Choroid plexus epithelial cell (primary cell): ENCODE measurements at places on chromosomes 11 and 22.

DNA sequence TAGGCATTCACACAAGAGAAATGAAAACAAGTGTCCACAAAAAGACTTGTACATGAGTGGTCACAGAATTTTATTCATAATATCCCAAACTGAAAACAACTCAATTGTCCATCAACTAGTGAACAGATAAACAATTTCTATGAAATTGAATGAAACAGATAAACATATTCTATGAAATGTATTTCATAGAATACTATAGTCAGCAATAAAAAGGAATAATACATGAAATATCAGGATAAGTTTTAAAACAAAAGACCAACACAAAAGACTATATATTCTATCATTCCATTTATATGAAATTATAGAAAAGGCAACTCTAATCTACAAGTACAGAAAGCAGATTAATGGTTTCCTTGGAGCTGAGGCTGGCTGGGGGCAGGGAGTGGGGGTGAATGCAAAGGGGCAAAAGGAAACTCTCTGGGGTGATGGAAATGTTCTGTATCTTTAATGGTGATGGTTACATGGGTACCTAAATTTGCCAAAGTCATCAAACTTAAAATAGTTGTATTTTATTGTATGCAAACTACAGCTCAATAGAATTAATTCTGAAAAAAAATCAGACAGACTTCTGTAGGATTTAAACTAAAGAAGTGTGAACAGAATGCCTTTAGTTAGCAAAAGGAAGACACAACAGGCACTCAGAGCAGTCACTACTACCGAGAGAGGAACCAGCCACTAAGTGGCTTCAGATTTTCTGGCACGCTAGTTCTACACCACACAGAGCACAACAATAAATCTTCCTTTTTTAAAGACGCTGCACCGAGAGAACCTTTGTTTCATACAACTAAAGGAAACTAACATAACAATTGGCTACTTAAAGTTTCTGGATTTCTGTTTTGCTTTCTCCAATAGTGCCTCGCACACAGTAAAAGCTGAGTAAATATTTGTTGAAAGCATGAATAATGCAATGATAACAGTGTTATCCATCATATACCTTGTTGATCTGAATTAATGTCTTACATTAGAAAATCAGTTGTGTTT, 15.4 kb downstream of the CCDC34 start:
- DNase-seq = no peak

- no peak for DNase-seq
Observed at GRCh38 chr11:33474866-33475265, 217.7 kb downstream of the HIPK3 start.

- no peak for DNase-seq
Observed at GRCh38 chr11:76162336-76163288, 43.7 kb downstream of the WNT11 start.

GRCh38 chr11:96105944-96106343, 182.0 kb upstream of the MTMR2 start:
- DNase-seq = no peak

DNA sequence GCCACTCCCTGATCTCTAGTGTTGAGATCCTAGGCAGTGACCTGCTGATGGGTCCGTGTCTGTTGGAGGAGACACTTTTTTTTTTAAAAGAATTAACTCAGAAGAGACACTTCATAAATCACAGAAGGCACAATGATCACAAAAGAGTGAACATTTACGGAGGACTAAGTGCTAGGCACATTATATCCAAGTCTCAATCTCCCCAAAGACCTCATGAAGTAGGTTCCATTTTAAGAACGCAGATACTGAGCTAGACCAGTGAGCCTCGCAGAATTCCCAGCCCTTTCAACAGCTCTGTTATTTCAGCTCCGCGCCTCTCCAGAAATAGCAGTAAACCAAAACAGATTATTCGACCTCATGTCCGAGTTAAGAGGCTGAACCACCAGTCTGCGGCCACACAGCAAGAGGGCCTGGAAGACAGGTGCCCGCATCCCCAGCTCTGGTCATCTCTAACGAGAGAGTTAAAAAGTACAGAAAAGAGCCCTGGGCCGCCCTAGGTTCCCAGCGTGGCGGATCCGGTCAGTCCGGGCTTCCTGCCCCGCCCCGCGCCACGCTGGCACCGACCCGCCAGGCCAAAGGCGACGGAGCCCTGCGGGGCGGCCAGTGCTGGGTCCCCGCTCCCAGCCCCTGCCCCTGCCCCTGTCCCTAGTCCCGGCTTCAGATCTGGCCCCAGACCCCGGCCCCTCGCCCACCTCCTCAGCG, 612 bp downstream of the XBP1 start:
- DNase-seq = peak; percentile 68

DNA sequence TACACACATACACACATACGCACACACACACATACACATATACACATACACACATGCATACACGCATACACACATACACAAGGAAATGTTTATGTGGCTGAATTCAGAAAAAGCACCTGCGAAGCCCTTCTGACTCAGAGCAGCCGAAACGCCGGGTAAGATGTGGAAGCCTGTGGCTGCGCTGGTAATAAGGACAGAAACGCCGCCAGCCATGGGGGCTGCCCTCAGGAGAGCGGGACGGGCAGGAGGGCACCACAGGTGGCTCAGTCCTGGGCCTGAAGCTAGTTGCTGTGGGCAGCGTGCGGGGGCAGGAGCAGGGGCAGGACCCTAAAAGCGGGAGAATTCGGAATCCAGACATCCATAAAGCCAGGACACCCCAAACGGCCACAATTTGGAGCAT, 378.3 kb downstream of the BRD1 start:
- DNase-seq = no peak

GRCh38 chr11:95821640-95822039, 31.3 kb downstream of the CEP57 start:
- peak; percentile 66 for DNase-seq

DNA sequence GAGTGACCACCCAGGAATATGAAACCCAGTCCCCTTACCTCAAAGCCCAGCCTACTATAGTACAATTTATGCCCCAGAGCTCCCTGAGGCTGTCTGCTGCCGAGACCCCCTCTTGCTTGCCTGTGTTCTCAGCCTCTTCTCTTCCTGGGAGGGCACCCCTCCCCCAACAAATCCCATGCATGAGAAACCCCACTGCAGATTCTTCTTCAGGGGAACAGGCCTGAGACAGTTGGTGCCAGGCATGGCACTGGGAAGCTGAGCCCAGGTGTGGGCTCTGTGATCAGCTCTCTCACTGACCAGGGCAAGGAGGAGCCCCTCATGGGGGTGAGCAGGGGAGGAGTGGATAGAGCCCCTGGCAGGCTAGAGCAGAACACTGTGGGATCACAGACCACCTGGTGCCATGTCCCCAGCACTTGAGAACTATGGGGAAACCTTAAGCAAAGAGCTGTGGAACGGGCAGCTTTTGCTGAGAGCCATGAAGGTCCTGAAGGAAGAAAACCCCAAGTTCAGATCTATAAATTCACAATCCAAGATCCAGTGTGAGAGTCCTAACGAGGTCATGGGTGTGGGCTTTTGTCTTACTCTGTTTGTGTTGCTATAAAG, 46.5 kb upstream of the TH start:
- DNase-seq = no peak

GRCh38 chr22:19998991-19999820, 17.4 kb downstream of the ARVCF start:
- DNase-seq = no peak

DNA sequence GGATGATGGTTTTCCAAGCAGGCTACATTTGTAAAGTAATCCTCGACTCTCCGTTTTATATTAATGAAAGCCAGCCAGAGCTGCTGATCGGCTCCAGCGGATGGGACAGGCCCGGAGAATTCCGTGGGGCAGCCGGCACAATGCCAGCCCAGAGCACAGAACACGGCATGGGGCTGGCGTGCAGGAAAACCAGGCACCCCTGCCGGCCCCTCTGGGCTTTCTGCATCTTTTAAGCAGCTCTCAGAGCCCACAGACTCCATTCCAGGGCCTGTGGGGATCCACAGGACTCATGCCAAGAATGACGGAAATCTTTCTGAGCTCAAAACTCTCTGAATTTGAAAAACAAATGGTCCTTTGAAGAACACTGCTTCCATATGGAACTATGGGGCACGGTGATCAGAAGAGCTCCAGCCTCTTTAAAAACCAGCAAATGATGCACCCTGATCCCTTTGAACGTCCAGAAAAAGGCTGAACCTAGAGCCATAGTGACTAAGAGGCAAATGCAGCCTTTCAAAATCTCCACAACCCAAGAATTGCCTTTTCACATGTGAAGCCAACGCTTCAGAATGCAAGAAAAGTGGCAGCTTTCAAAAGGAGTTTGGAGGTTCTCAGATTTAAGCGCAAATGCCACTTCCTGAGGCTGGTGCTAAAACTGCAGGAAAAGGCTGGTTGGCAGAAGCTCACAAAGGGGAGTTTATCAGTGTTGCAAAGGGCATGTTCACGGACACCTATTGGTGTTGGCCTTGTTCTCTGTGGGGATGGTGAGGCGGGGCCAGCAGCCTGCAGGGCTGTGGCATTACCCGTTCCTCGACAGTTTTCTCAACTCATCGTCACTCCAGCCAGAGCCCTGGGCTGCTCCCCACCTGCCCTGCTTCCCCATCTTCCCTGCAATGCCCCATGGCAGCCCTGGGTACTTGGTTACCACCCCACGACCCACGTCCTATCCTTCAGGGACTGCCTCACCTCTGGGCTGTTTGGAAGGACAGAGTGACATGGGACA, 212.5 kb downstream of the CTTN start:
- DNase-seq = peak; percentile 32

DNA sequence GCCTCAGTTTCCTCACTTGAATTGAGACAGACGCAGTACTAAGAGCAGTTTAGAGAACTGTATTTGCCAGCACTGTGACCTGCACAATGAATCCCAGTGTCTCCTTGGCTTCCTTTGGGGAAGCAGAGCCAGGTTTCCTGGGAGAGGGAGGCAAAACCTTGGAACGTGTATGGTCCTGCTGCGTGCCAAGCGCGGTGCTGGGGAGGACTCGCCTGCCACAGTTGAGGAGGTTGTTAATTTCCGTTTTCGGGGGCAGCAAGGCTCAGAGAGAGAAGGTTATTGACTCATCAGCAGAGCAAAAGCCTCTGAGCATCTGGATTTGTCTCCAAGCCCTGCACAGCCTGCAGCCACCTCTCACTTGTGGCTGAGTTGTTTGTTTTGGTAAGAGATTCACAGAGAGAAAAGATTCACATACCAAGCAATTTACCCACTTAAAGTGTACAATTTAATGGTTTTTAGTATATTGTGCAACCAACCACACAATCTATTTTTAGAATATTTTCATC, 10.8 kb downstream of the SYT12 start:
- peak; percentile 98 for DNase-seq

GRCh38 chr11:129992161-129992944, 10.3 kb downstream of the PRDM10 start:
- peak; percentile 55 for DNase-seq

GRCh38 chr11:32830796-32831195, 1.1 kb downstream of the PRRG4 start:
- DNase-seq = no peak

DNA sequence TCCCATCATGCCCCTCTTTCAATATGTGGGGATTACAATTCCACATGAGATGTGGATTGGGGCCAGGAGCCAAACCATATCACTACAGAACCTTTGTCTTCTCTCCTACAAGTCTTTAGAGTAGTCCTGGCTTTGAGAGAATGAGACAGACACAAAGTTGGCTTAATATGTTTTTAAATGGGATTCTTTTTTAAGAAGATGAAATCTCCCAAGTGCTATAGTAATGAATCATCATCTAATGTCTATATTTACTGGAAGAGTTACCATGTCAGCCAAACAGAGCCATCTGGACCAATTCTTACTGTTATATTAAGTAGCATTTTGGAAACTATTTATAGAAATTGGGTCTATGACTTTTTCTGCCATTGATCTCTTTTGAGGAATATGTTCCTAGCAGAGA, 38.1 kb upstream of the CARD18 start:
- DNase-seq = peak; percentile 95

- no peak for DNase-seq
Observed at GRCh38 chr11:73227571-73228211, 9.6 kb downstream of the P2RY2 start.

GRCh38 chr11:96579656-96580055, 189.8 kb downstream of the JRKL start:
- DNase-seq = no peak

DNA sequence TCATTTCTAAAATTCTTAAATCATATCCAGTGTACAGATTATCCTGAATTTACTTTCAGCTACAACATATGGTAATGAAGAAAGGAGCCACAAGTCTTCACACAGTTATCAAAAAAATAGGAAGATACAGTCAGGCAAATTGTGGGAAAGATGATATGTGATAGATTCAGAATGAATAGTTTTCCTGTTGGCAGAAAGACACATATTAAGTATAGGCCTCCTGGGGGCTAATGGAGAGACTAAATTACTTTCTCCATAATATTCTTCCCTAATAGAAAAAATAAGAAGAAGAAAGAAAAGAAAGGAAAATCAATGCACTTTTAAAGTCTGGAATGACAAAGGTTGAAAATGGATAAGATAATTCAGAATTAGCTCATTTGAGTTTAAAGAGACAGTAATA, 2073.5 kb downstream of the LRRC4C start:
- DNase-seq = no peak

- no peak for DNase-seq
Observed at GRCh38 chr11:18748766-18749365, 22.9 kb upstream of the IGSF22 start.

GRCh38 chr11:77517753-77518152, 43.9 kb upstream of the PAK1 start:
- DNase-seq = no peak

- DNase-seq = no peak
Observed at GRCh38 chr22:37892566-37893335, 13.3 kb upstream of the MICALL1 start.

- DNase-seq = peak; percentile 88
Observed at GRCh38 chr22:29343313-29343805, 27.9 kb upstream of the RASL10A start.

- no peak for DNase-seq
Observed at GRCh38 chr11:115409691-115410220, 94.5 kb downstream of the CADM1 start.

DNA sequence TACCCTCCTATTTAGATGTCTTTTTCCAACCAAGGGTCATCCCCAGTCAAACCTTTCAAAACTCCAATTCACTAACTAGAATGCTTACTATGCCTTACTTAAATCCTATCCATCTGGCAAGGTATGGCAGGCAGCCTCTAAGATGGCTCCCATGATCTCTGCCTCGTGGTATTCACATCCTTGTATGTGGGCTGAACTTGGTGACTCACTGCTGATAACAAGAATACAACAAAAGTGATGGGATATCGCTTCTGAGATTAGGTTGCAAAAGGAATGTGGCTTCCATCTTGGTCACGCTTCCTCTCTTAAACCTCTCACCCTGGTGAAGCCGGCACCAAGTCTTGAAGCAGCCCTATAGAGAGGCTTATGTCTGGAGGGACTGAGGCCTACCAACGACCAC, 29.6 kb upstream of the UPB1 start:
- peak; percentile 86 for DNase-seq

- no peak for DNase-seq
Observed at GRCh38 chr22:49909476-49910205, 8.6 kb downstream of the ALG12 start.

- DNase-seq = peak; percentile 92
Observed at GRCh38 chr11:65492637-65493366, 6.0 kb upstream of the MALAT1 start.

- no peak for DNase-seq
Observed at GRCh38 chr11:127114035-127114434, 113.5 kb upstream of the KIRREL3 start.
